CMK (cell line): ENCODE measurements at places on chromosomes 12 and 14.

DNA sequence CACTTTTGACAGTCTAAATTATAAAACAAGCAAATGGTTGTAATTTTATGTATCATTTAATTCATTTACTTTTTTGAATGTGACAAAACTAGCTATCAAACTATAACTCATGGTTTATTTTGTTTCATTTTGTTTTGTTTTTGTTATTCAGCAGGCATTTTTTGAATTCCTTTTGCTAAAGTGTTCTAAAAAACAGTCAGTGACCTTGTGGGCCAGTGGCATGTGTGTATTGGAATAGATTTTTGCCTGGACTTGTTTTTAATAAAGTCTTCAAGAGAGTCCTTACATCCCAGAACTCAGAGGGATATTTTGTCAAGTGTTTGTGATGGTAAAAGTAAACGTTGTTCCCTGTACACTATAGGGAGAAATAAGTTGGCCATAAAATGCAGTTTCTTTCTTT, 369.7 kb upstream of the SYT1 start:
- DNase-seq: no peak

GRCh38 chr12:104199964-104200363, 15.6 kb upstream of the TXNRD1 start:
- no peak for DNase-seq

DNA sequence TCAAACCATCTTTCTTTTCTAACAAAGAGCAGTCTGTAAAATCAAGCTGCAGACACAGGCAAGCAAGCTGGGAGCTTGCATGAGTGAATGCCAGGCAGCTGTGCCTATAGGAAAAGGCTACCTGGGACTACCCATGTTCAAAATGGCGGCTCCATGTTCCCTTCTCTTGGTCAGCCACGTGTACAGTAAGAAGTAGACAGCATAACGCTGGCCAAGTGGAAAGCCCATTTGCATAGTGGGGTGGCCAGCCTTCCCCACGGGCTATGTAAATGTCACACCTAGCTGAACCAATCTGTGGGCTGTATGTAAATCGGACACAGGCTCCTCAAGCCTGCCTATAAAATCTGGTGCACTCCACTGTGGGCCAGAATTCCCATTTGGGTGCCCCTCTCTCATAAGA, 117.1 kb downstream of the SYT10 start:
- no peak for DNase-seq

DNA sequence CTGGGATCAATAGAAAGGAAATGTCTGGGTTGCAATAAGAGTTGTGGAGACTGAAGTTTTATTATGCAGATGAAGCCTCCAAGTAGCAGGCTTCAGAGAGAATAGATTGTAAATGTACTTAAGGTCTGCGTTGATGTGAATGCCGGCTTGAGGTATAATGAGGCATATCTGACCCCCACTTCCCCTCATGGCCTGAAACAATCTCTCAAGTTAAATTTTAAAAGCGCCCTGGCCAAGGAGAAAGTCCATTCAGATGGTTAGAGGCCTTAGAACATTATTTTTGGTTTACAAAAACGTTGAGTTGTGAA, 28.3 kb upstream of the HIGD1C start:
- no peak for DNase-seq

GRCh38 chr14:71108398-71109119, 201.3 kb downstream of the PCNX1 start:
- DNase-seq: no peak

GRCh38 chr12:104747330-104747729, 210.8 kb downstream of the SLC41A2 start:
- DNase-seq: no peak

DNA sequence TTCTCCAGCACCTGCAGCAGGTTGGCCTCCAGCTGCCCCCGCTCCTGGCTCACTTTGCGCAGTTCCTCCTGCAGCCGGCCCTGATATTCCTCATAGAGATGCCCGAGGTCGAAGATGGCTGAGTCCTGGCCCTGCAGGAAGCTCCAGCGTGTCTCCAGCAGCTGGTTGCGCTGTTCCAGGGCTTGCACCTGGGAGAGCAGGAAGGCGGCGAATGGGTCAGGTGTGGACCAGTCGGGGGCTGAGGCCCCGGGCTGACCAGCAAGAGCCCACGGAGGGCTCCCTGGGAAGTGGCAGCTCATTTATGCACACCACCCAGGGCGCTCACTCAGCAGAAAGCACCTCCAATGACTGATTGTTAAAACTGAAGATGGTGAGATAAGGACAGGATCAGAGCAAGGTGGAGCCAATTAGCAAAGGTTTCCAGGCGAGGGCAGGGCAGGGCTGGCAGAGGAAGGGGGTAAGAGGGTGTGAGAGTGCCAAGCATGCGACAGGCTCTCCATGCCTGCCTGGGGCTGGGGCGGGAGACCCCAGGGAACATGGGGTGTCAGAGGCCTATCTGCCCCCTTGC, 6.3 kb downstream of the KRT80 start:
- DNase-seq: no peak

DNA sequence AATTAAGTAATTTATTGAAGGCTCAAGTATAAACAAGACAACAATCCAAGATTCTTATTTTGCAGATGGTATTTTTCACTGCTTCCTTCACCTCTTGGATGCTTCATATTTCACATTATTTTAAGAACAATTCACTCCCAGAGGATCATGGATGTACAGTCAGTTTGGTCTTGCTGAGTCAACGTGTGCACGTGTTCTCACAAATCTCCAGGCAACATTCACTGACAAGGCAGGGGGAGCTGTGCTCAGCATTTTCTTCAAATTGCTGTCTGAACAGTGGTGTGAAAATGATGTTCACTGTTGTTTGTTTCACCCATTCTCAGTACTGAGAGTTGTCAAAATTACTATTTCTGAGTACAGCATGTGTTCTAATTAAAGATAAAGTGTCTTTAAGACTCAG, 118.3 kb upstream of the SLC38A4 start:
- DNase-seq: no peak

- DNase-seq: no peak
Measured at GRCh38 chr12:97560786-97561618, 98.4 kb downstream of the RMST start.

DNA sequence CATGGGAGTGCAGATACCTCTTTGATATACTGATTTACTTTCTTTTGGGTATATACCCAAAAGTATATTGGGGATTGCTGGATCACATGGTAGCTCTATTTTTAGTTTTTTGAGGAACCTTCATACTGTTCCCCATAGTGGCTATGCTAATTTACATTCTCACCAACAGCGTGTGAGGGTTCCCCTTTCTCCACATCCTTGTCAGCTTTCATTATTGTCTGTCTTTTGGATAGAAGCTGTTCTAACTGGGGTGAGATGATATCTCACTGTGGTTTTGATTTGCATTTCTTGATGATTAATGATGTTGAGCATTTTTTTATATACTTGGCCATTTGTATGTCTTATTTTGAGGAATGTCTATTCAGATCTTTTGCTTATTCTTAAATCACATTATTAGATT, 44.1 kb upstream of the JDP2 start:
- no peak for DNase-seq

- no peak for DNase-seq
Measured at GRCh38 chr12:74334780-74335179, 202.9 kb upstream of the ATXN7L3B start.

DNA sequence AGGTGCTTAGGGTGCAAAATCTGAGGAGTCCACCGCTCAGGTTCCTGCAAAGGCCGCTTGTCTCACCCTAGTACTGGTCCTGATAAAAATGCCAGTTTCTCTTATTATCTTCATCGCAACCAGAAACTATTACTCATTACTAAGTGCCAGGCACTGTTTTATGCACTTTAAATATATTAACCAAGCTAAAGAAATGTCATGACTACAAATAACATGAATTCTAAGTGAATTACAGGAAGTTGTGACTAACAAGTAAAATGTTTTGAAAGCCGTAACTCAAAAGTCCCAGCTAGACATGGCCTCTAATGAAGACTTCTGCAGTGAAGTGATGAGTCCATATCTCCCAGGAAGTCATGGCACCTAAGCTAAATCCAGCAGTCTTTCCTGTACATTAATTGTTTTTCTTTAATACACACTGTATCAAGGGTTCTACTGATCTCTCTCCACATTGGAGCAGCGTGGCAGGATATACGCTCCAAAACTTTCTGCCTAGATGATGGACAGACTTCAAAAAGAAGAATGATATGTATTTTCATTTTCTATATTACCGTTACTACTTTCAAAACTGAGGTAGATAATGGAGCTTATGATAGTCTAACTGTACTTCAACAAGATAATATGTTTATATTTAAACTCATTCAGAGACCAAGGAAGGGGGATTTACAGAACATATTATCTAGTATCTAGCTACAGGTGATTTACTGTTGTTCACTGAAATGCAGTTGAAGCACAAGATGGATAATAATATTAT, 117.3 kb upstream of the ARID2 start:
- DNase-seq: no peak

DNA sequence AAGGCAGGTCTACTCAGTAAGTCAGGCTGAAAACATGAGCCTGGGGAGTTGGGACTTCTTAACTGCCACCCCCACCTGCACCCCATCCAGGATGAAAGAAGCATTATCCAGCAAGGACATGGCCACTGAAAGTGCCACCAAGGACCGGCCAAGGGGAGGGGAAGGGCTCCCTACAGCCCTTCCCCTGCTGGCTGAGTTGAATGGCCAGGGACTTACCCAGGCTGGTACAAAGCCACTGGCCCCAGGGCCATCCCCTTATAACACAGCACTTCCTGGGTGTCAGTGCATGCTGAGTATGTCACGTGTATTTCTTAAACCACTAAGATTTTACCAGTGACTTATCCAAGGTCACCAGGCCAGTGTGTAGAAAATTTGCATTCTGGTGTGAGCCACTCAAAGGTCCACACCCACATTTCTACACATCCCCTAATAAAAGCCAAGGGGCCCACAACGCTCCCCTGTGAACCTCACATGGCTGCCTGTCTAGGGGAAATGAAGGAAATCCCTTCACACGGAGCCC, 29.3 kb upstream of the ZFP36L1 start:
- no peak for DNase-seq
